ENCODE measurements at places on chromosomes 12 and 14. TPM values are rescaled to one million over a fixed set of nuclear protein-coding genes. Genes with fewer than 3 reads are reported as not detected.

DNA sequence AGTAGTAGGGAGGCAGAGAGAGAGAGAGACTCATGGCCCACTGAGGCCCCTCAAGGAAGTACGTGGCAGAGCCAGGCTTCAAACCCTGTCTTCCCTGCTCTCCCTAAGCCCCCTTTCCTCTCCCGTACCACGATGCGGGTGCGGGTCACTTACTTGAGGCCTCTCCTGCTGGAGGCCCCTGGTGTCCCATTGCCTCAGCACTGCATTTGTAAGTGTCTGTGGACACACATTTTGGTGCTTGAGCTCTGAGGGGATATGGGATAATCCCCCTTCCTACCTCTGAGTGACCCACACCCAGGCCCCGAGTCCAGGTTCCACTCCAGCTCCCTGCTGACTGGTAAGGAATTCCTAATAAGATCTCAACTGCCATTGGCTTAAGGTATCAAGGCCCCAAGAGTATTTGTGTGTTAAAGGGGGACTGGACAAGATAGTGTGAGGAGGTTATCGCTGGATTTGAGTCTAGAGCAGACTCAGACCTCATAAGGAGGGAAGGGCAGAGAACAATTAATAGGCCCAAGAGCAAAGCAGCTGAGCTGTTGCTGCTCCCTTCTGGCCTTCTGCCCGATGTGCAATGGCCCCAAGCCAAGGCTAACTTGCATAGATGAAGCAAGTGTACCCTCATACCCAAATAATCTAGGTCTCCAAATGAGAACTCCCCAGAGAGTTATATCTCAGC, 71.9 kb downstream of the CRACR2A start:
- H3K4me3 ChIP-seq: no peak overlapping the region
- H3K36me3 ChIP-seq: no peaks in the 10 kb centered on the region
- no peaks in the 10 kb centered on the region for H3K4me1 ChIP-seq
- no peaks in the 10 kb centered on the region for H3K27me3 ChIP-seq
- DNase-seq: peak; percentile 10

DNA sequence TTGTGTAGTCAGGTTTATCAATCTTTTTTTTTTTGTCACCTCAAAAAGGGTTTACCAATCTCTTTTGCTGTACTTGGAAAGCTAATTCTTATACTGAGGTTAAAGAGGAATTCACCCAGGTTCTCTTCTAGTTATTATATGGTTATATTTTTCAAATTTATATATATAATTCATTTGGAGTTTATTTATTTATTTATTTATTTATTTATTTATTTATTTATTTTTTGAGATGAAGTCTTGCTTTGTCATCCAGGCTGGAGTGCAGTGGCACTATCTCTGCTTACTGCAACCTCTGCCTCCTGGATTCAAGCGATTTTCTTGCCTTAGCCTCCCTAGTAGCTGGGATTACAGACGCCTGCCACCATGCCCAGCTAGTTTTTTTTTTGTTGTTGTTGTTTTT, 73.8 kb downstream of the GPR135 start:
- H3K27ac ChIP-seq: no peak overlapping the region
- DNase-seq: no peak
- no peaks in the 10 kb centered on the region for H3K36me3 ChIP-seq
- no peak overlapping the region for H3K4me3 ChIP-seq

DNA sequence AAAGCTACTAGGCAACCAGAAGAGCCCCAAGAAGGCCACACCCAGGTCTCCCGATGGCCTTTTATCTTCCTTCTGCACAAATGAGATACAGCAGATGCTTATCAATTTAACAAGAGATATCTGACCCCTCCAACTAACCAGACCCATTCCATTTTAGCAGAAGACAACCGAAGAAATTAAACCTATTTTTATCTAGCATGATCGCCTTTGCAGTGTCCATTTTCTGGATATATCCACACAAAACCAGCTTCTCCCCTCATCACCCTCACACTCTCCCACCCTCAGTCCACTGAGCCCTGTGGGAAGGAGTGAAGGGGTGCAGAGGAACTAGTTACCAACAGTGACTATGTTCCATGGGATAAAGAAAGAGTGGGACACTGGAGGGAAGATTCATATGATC, 20.9 kb upstream of the DHRS4 start:
- H3K4me3 ChIP-seq: no peak overlapping the region
- no peaks in the 10 kb centered on the region for H3K4me1 ChIP-seq
- no peaks in the 10 kb centered on the region for H3K27me3 ChIP-seq

DNA sequence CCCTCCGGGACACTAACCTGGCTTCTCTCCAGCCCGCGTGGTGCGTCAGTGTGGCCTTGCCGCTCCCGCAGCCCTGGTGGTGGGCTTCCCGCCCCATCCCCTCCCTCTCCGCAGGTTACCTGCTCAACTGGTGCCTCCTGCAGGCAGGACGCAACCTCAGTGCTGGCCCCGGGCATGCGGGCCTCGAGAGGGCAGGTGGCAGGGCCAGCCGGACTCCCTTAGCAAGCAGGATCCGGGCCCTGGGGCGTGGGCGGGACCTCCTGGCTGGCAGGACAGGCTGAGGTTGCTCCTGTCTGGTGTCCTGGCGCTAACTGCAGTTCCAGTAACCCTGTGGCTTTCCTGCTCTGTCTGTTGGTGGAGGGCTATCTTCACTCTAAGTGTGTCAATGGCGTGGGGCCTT, 8.6 kb upstream of the ADSS1 start:
- no peak for DNase-seq
- H3K27ac ChIP-seq: no peak overlapping the region
- peaks cover 7% of the 10 kb centered on the region for H3K36me3 ChIP-seq

The SYT1 gene
- 0.51 TPM for total RNA-seq

DNA sequence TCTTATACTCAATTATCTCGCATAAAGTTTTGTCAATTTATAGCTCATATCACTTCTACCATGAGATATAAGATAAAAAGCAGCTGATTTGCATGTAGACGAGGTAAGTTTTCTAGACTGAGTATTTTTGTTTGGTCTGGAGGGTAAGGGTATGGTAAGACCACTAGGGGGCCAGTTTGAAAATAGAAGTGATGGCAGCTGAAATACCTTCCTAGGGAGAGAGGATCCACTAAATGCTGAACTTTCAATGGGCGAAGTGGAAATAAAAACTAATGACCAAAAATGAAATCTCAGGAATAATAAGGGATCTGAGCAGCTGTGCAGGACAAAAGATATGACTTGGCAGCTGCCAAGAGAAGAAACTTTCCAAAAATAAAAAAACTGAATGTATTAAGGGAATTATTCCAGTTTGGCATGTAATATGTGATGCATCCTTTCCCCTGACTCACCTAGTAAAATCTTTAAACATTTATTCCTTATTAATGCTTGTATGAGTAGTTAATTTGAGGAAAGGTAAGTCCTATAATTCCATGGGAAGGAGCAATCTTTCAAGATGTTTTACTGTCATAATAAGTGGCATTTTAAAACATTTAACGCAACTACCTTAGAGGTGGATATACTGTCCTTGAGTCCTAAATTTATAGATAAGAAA, 754.5 kb downstream of the C12orf50 start:
- H3K36me3 ChIP-seq: no peaks in the 10 kb centered on the region
- DNase-seq: peak; percentile 50
- H3K4me3 ChIP-seq: no peak overlapping the region
- H3K27me3 ChIP-seq: no peaks in the 10 kb centered on the region
- H3K4me1 ChIP-seq: peaks cover 8% of the 10 kb centered on the region

The TNS2 gene
- total RNA-seq: 13.1 TPM

The RAD9B gene
- total RNA-seq: 0.40 TPM

GRCh38 chr14:57533214-57533613, 39.6 kb upstream of the CCDC198 start:
- H3K4me1 ChIP-seq: no peaks in the 10 kb centered on the region
- H3K27me3 ChIP-seq: peaks cover 28% of the 10 kb centered on the region
- H3K27ac ChIP-seq: no peak overlapping the region
- DNase-seq: peak; percentile 83
- H3K4me3 ChIP-seq: no peak overlapping the region

The RND1 gene
- total RNA-seq: 7.6 TPM

The CLEC2B gene
- not detected for total RNA-seq

GRCh38 chr14:65187421-65188049, 85.2 kb upstream of the MAX start:
- no peak for DNase-seq
- no peak overlapping the region for H3K4me3 ChIP-seq
- peaks cover 13% of the 10 kb centered on the region for H3K4me1 ChIP-seq
- no peak overlapping the region for H3K27ac ChIP-seq
- H3K27me3 ChIP-seq: no peaks in the 10 kb centered on the region

The FAM222A gene
- 11.7 TPM for total RNA-seq

- no peaks in the 10 kb centered on the region for H3K27me3 ChIP-seq
- no peaks in the 10 kb centered on the region for H3K36me3 ChIP-seq
- H3K27ac ChIP-seq: no peak overlapping the region
- no peak for DNase-seq
These were observed 218.5 kb downstream of the NUAK1 start for GRCh38 chr12:105920161-105920684.

DNA sequence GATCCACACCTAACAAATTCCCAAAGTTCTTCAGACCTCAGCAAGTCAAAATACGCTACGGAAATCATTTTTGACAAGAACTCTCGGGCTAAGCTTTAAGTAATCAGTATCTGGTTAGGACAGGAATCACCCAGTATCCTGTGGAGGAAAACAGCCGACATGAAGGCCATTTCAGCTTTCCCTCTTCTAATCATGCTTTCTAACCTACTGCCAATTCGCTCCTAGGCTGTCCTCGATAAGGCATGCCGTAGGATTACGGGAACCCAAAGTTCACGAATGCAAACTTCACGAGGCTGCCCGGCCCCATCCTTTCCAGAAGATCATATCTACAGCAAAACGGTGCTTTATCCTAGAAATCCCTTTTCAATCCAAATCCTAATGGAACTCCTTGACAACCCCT, 81.8 kb upstream of the PTPRB start:
- no peaks in the 10 kb centered on the region for H3K27me3 ChIP-seq
- H3K36me3 ChIP-seq: no peaks in the 10 kb centered on the region
- H3K27ac ChIP-seq: no peak overlapping the region
- H3K4me1 ChIP-seq: no peaks in the 10 kb centered on the region
- no peak overlapping the region for H3K4me3 ChIP-seq
- no peak for DNase-seq

- H3K27ac ChIP-seq: peak overlapping the region; percentile 4
- no peaks in the 10 kb centered on the region for H3K27me3 ChIP-seq
- peaks cover 15% of the 10 kb centered on the region for H3K4me1 ChIP-seq
- no peak overlapping the region for H3K4me3 ChIP-seq
- H3K36me3 ChIP-seq: no peaks in the 10 kb centered on the region
- DNase-seq: peak; percentile 55
These were observed 661.6 kb upstream of the FBXO33 start for GRCh38 chr14:40093800-40094199.
